ENCODE measurements at places on chromosomes 2 and 18.

- DNase-seq = no peak
Observed at GRCh38 chr2:145569108-145569507, 1049.2 kb upstream of the ZEB2 start.

GRCh38 chr18:31490387-31490786, 7.6 kb upstream of the DSG2 start:
- no peak for DNase-seq

GRCh38 chr18:58396966-58397365, 231.9 kb downstream of the ALPK2 start:
- no peak for DNase-seq

DNA sequence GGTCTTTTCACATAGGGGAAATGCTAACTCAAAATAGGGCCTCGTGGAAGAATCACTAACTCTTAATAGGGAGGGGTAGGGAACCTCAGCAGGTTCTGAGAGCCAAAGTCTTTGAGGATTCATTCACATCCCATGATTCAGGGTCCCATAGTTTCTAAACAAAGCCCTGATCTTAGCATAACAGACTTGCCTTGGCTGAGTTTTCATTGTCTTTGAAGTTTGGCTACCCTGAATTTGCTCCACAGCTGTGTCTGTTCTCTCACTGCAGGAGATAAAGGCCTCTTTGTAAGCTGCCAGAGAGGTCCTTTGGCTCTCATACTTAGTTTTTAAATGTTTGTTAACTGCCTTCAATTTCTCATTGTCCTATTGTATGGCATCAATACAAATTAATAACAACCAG, 54.5 kb downstream of the ZDBF2 start:
- no peak for DNase-seq

GRCh38 chr2:134773335-134773734, 54.5 kb upstream of the TMEM163 start:
- DNase-seq = no peak

DNA sequence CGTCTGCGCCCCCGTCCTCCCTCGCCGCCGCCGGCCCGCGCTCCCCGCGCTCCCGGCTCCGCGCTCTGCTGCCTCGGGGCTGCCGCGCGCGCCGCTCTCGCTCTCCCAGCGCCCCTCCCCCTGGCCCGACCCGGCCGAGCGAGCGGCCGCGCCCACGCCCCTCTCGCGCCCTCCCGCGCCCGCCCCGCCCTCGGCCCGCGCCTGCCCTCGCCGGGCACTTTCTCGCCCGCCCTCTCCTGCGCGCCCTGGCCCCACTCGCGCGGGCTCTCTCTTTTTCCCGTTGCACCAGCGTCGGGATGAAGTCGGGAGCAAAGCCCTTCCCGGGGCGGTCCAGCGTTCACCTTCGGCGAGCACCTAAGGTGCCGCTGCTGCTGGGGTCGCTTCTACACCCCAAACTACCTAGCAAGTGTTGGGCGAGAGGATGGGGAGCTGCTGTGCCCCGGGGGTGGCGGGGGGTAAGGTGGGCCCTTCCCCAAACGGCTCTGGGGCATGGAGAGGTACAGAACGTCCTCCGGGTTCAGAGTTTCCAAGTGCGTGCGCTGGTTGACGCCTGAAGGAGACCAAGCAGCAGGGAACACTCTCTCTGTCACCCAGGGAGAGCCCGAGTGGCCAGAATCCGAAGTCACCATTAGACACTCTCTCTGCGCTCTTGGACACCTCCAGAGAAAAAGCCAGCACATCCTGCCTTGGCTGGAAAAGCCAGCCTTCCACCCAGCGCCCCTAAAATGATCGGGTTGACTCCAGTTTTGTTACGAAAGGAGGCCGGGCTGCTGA, at the start of gene COLEC12:
COLEC12 (minus strand) TSS at position 70 of the 774 bp plus-strand sequence. CDS start 187 bp downstream, outside the sequence.
- DNase-seq = no peak

DNA sequence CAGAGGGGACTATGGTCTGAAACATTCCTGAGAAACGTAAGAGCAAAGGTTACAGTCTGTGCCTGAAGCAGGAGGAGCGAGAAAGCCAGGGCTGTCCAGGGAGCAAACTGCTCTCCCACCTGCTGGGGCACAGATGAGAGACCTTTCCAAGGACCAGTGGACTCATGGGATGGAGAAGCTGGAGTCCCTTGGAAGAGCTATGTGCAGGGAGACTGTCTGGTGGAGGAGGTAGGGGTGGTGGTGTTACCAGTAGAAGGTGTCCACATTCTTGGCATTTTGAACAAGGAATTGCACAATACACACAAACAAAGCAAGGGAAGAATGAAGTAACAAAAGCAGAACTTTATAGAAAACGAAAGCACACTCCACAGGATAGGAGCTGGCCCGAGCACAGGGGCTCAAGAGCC, 97.9 kb upstream of the CYRIA start:
- DNase-seq = no peak

DNA sequence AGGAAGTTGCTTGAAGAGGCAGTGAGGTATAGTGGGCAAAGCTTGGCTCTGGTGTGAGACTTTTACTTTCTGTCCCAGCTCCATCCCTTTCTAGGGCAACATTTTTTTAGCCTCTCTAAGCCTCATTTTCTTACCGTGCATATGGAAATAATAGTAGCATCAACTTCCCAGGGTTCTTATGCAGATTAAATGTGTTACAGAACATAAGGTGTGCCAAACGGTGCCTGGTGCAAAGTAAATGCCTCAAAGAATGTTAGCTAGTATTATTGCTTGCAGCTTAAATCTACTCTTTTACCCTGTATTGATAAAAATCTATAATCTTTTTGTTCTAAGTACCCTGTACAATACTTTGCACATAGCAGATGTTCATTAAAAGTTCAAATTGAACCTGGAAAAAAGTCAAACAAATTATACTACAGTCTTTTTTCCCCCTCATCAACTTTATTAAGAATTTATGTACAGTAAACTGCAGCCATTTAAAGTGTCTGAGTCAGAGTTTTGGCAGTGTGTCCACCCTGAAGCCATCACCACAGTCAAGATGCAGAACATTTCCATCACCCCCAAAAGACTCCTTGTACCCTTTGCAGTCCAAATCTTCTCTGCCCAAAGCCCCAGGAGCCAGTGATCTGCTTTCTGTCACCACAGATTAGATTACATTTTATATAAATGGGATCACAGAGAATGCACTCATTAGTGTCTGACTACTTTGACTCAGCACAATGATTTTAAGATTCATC, 10.6 kb downstream of the MAPRE2 start:
- no peak for DNase-seq

- DNase-seq = no peak
Observed at GRCh38 chr18:22335731-22336198, 82.0 kb downstream of the CTAGE1 start.

- DNase-seq = no peak
Observed at GRCh38 chr2:98280376-98281102, 65.7 kb upstream of the CNGA3 start.

DNA sequence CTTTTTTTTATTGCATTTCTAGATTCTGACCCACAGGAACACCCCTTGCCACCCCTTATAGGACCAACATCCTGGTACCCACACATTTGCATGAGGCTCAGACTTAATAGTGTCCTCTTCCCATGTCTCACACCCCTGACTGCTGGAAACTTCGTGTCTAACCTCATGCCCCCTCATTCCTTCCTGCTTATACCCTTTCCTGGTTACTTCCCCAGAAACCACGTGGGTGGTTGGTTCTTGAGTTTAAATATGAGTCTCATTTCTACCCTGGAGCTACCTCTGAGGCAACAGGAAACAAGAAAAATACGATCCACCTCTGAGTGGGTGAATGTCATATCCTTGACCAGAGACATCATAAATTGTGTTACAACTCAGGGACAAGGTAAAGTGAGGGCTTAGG, 1.6 kb downstream of the TNP1 start:
- no peak for DNase-seq

DNA sequence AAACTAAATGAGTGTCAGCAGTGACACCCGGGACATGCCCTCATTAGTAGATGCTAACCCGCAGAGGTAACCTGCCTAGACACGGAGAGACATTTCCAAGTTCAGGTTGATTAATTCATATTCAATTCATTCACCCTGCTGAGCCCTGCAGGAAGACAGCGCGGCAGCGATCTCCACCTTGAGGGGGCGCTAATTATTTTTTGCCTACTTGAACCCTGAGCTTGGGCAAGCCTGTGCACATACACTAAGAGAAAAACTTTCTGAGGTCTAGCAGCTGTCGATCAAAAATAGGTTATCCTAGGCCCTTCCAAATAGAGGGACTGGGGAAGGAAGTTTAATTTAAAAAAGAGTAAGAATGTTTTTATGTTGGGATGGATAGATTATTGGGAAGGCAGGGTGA, 1.3 kb upstream of the LYPD6 start:
- DNase-seq = no peak

- DNase-seq = no peak
Observed at GRCh38 chr2:39504790-39505335, 67.8 kb upstream of the MAP4K3 start.

DNA sequence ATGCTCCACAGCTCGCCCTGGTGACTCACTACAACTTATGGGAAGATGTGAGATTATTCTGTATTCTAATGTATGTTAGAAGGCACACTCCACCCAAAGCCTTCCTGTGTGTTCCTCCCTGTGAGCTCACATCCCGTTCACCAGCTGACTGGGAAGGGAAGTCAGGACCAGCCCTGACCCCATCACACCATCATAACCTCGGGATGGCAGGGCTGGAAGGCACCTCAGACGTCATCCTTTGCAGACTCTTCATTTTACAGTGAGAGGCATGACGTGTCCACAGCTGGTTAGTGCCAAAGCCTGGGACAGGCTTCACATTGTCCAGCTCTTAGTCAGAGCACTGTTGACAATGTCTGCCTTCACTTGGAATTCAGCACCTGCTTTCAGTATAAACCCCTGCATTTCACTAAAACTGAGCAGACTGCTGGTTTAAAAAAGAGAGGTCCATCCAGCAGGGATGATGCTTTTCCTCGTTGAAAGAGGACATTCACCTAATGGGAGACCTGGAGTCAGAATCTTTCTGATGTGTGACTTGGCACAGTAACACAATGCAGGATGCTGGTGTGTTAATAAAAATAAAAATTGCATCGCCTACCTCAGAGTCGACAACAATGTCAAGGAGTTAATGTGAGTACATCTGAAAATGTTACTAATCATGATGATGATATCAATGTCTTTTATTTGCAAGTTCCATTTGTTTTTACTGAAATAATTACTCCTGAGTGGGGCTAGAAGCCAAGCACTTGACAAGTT, 418.0 kb upstream of the TNP1 start:
- DNase-seq = no peak

DNA sequence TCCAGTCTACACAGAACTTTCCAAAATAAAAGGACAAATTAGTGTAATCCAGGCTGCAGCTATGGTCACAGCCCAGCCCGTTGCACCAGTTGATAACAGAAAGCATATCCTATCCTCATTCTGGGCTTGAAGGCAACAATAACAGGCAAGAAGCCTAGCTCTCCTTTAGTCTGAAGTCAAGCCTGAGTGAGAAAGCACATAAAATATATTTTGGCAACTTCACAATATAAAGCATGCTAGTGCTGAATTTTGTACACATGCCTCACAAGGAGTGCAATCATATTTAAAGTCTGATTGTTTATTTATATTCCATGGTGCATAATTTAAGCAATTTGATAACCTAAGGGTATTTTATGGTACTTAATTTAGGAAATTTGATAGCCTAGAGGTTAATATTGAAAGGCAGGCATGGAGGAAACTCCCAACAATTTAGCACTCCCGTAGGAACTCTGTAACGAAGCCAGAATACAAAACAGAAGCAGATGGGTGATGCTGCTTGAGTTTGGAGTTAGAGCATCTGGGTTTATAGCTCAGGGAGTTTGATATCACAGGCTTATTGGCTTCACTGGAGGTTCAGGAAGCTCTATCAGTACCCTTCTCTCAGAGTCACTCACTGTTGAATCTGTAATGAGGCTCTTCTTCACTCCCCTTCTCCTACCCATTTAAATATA, 1199.1 kb upstream of the GYPC start:
- DNase-seq = no peak

DNA sequence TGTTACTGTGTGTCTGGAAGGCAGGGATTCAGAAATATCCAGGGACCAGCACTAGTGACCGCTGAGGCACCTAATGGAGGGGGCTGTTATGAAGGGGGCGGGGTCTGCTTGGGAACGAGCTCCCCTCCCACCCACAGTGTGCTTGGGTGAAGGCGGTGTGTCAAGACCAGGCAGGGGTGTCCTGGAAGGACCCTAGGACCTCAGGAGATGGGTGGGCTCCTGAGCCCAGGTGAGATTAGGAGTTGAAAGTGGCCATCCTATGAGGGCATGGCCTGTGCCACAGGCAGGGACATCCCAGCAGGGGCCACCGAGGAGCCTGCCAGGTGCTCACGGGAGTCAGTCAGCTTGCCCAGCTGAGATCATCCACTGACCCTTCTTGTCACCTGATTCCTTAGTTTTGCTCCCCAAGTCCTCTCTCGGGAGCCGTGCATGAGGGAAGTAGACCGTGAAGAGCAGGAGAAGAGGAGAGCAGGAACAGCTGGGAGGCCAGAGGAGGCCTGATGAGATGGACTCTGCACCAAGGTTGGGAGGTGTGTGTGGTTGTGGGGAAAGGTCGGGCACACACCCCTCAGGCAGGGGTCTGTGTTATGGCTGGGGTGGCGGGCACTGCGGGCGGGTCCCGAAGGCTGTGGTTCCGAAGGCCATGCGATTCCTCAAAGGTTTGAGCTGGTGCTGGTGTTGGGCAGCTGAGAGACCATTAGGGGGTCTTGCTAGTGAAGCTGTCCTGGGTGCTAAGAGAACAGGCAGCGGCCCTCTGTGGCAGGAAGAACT, 180.9 kb upstream of the HS6ST1 start:
- peak; percentile 54 for DNase-seq
